Prostate gland (tissue), 2 donors: ENCODE measurements at places on chromosomes 6 and 20.
A peak's percentile ranks its signal among the peaks of the same experiment; 100 is the strongest.

DNA sequence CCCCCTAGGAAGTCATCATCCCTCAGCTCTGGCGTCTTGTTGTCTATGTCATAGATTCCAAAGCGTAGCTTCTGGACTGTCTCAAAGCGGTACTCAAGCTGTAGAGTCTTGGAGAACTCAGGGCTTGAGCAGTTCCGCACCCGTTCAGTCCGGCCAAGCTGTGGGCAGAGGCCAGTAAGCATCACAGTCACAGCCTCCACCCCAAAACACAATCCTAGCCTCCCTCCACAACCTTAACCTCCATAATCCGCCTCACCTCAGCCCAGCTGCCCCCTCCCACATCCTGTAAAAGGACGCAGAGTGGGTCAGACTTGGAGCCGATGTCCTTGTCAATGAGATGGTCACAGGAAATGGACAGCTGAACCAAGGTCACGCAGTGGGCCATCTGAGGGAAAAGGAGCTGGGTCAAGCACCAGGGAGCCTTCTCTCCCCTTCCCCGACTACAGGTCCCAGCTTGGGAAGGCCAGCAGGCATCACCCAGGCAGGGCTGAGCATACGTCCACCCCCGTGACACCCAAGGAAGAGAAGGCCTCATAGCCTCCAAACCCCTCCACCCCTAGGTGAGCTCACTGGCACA, 17.0 kb downstream of the SPAG4 start:
- DNase-seq: no peak

GRCh38 chr6:149336609-149336928, 19.1 kb downstream of the TAB2 start:
- DNase-seq: no peak

DNA sequence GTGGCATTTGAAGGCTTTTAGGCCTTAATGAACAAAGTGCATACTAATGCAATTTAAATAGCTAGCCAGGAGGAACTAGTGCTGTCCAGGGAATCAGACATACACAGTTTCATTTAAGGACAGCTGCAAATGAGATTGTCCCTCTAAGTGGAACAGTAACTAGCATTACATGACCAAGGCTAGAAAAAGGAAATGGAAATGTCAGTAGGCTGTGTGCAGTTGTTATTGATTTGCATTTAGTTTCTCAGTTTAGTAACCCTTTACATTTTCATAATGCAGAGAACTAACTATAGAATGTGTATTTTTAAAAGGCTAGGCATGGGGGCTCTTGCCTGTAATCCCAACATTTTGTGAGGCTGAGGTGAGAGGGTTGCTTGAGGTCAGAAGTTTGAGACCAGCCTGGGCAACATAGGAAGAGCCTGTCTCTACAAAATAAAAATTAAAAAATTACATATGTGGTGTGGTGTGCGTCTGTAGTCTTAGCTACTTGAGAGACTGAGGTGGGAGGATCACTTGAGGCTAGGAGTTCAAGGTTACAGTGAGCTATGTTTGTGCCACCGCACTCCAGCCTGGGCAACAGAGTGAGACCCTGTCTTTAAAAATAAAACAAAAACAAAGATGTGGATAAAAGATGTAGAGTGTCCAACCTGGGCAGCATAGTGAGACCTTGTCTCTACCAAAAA, 468.0 kb downstream of the UTRN start:
- DNase-seq: no peak

- DNase-seq: no peak
These were observed 15.4 kb upstream of the L3MBTL1 start for GRCh38 chr20:43492101-43492500.

- DNase-seq: no peak
These were observed 16.5 kb downstream of the DUSP22 start for GRCh38 chr6:308768-309167.

- no peak for DNase-seq
These were observed 62.7 kb downstream of the COL12A1 start for GRCh38 chr6:75143191-75143590.

GRCh38 chr6:167805349-167806060, 21.2 kb upstream of the AFDN start:
- DNase-seq: no peak

DNA sequence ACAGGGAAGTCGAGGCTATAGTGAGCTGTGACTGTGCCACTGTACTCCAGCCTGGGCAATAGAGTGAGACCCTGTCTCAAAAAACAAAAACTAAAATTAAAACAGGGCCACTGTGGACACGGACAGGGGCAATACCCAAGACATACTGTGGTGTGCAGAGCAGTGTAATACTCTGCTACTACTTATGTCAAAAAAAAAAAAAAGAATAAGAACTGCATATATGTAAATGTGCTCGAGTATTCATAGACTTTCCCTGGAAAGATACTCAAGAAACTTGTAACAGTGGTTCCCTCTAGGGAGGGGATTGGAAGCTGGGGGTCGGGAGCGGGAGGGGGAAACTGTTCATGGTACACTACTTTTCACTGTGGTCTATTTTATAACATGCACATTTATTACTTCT, 15.9 kb downstream of the SPDEF start:
- DNase-seq: no peak

DNA sequence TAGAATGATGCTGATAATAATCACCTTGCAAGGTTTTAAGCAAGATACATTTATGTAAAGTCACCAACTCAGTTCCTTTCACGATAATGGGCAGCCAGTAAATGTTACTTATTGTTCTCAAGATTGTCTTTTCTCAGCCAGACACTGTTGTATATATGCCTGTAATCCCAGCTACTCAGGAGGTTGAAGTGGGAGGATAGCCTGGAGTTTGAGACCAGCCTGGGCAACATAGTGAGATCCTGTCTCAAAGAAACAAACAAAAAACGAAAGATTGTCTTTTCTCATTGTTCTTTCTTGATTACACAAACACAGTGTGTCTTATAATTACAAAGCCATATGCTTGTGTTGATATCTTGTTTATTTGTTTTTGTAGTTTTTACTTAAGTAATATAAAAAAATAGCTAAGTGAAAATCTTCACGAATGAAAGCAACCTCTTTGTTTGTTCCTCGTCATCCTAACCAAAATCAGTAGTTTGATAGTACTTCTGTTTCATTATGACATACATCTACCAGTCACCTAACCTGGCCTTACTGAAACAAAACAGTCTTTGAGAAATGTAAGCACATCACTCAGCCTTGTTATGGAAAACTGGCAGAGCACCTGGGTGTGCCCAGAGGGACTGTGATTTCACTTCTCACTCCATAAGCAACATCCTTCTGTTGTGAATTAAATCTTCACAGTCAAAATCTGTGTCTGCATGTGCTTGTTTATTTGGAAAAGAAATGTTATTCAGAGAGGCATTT, 436.2 kb upstream of the SOX4 start:
- no peak for DNase-seq

GRCh38 chr6:53441035-53441493, 92.3 kb upstream of the ELOVL5 start:
- DNase-seq: no peak

GRCh38 chr6:135311446-135312200, 130.5 kb downstream of the MYB start:
- no peak for DNase-seq

- DNase-seq: no peak
These were observed 17.4 kb downstream of the MYLK4 start for GRCh38 chr6:2733324-2733723.

DNA sequence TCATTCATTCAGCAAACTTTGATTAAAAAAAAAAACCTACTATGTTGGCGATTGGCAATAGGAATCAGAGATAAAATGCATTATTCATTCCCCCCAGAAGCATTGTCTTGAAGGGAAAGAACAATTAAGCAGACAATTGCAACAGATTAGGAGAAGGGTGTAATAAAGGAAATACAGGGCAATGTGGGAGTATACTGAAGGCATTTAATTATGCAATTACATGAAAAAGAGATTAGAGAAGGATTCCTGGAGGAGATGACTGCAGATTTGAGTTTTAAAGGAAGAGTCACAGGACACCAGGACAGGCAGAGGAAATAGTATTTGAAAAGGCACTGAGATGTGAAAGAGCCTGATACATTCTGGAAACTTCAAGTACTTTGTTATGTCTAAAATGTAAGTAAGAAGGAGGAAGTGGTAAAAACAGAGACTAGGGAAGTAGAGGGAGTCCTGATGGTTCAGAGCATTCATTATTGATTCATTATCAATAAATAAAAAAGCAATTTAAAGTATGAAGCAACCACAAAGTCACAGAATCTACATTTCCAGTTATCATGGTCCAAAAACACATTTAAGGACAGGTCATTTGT, 43.7 kb downstream of the THEMIS start:
- no peak for DNase-seq

- no peak for DNase-seq
These were observed 11.8 kb upstream of the IBTK start for GRCh38 chr6:82259389-82259788.

- DNase-seq: no peak
These were observed 191.5 kb upstream of the BMP2 start for GRCh38 chr20:6575912-6576401.

- no peak for DNase-seq
These were observed 13.1 kb upstream of the PEX7 start for GRCh38 chr6:136809091-136809860.

- no peak for DNase-seq
These were observed 26.9 kb upstream of the MRPS18A start for GRCh38 chr6:43714311-43715055.

GRCh38 chr6:3457710-3458602, 1.1 kb upstream of the SLC22A23 start:
- peak; percentile 77 for DNase-seq

DNA sequence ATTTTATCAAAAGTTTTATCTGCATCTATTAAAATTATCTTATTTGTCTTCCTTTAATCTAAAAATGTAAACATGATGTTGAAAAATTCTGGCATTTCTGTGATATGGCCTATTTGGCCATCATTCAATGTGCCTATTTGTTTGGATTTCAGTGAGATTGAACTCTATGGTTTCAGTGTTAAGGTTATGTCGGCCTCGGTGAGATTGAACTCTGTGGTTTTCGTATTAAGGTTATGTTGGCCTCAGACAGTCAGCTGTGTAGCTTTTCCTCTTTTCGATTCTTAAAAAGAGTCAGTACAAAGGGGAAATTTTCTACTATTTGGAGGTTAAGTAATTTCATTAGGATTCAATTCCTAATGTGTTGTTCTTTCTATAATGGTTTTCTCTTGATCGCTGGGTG, 320.6 kb downstream of the PACRG start:
- DNase-seq: no peak

- DNase-seq: no peak
These were observed 300.5 kb downstream of the KCNQ5 start for GRCh38 chr6:72922401-72922800.

DNA sequence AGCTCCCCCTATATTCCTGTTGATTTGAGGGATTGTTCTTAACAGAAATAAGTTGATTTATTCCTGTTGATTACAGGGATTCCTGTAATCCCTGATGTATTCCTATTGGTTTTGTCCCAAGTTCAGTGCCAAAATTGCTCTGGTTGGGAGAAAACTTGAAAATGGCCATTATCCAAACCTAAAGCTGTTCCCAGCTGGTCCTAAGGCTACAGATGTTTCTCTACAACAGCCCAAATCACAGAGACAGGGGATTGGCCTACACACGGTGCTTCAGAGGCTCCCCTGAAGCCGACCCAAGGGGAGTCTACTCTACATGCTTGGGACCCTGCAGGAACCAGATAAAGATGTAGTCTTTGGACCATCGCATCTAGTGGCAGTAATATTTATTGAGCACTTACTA, 99.0 kb upstream of the AKAP12 start:
- no peak for DNase-seq

GRCh38 chr6:42428326-42429041, 23.2 kb downstream of the TRERF1 start:
- no peak for DNase-seq

GRCh38 chr6:142927904-142928303, 17.1 kb downstream of the HIVEP2 start:
- no peak for DNase-seq

GRCh38 chr6:109237077-109237985, 142.0 kb downstream of the CEP57L1 start:
- DNase-seq: no peak

- DNase-seq: no peak
These were observed 208.9 kb upstream of the SNX9 start for GRCh38 chr6:157614026-157614568.

- peak; percentile 13 for DNase-seq
These were observed 67.6 kb downstream of the NUDT3 start for GRCh38 chr6:34324738-34325444.

DNA sequence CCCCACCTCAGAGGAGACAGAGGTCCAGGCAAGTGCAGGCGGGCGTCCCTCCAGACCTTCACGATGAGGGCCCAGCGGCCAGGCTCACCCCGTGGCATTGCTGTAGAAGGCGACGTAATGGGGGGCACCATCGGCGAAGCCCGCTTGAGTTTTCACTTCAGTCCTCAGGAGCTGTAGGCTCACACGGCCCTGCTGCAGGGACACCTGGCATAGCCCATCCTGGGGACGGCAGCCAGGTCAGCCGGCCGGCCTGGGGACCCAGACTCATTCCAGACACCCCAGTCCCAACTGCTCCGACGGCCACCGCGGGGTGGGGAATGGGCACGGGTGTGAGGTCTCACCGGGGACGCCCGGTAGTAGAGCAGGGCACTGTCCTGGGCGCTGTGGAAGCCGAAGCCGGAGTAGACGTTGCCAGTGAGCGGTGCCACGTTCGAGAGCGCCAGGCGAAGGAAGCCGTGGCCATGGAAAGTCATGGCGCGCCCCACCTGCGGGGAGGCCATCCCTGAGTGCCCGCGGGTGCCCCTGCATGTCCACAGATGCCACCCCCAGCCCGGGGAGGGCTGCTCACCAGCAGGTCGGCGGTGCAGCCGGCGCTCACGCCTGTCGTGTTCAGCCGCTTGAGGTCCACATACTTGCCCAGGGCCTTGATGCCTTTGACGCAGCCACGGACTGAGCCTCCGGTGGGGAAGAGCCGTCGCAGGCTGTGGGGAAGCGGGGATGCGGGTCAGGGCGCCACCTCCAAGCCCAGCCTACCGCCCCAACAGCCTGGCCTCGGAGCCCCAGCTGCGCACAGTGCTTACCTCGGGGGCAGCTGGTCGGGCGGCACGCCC, 9.2 kb downstream of the ADRM1 start:
- no peak for DNase-seq

GRCh38 chr6:24936641-24937317, 1.0 kb upstream of the RIPOR2 start:
- DNase-seq: no peak

DNA sequence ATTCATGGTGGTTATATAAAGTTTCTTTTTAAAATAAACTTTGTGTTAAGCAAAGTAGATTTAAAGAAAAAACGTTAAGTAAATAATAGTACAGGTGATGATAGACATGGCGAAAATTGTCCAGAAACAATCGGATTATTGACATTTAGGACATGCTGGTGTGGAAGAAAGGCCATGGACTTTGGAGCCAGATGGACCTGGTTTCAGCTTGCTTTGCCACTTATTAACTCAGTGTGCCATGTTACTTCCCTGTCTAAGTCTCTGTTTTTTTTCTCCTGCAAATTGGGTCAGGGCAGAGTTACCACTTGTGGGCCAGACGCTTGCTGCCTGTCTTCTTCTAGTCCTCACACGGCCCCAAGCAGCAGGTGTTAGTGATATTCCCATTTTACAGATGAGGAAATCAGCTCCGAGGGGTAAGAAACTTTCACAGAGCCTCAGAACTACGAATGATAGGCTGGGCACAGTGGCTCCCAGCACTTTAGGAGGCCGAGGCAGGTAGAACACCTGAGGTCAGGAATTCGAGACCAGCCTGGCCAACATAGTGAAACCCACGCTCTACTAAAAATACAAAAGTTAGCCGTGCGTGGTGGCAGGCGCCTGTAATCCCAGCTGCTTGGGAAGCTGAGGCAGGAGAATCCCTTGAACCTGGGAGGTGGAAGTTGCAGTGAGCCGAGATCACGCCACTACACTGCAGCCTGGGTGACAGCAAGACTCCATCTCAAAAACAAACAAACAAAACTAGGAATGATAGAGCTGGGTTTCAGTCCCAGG, 12.4 kb downstream of the KIF3B start:
- DNase-seq: no peak

GRCh38 chr6:66103954-66104353, 396.9 kb upstream of the EYS start:
- no peak for DNase-seq
